ENCODE measurements at places on chromosomes 6 and 20.

DNA sequence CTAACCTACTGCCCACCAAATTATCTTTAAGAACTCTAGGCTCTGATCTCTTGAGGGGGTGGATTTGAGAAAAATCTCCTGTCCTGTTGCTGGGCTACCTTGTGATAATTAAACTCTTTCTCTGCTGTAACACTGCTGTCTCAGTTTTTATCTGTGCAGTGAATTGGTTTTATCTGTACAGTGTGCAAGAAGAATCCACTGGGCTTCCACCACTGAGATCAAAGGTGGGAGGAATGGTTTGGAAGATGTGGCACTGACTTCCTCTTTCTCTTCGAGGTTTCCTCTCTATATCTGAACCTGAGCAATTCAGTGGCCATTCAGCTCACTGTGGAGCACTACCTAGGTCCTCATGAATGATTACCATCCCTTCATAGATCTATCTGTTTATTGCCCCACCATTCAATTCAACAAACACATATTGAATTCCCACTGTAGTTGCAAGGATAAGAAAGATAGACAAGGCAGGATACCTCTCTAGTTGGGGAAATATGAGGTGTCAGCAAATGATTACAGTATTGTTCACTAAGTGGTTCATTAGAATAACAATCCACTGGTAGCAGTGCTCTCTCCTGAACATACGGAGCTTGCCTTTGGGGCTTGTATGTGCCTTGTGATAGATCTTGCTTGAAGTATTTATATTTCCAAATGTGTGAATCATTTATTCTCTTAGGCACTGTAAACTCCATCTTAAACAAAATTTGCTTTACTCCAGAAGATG, 172.1 kb upstream of the ARG1 start:
- no peak for DNase-seq

DNA sequence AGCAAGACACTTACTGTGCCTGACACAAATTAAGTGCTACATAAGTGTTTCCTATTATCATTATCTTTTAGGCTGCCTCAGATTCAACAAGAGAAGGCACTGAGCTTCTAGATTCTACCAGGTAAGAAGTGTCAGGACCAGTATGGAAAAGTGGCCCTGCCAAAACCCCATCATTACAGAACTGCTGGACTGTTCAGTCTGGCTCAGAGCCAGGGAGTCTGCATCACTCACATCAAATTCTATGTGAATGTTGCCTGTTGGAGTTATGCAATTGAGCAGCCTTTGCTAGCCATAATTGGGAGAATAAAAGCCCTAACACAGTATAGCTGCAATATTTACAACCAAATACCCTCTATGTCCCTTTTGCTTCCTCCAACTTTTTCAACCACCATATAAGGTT, 70.9 kb downstream of the ATG5 start:
- no peak for DNase-seq

DNA sequence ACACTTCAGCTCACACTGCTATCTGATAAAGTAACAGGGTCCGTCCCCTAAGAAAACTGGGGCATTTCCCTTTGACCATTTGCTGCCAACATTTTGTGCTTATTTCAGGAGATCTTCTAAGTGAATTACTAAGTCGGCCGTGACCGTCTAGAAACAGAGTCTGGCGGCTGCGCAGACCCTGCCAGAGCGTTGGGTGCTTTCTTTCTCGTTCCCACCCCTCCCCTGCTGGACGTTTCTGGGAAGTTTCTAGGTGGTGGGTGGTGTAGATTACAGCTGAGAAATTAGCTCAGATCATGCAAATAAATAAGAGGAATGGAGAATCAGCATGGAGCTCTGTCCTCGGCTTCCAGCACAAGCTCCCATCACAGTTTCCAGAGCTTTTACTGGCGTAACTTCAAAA, 128.1 kb downstream of the MYLK4 start:
- no peak for DNase-seq

- no peak for DNase-seq
These were observed 696.3 kb upstream of the SLC35B3 start for GRCh38 chr6:9131616-9132015.

GRCh38 chr20:19709635-19710335, 48.3 kb upstream of the RIN2 start:
- DNase-seq: no peak

- no peak for DNase-seq
These were observed 24.4 kb downstream of the TREML4 start for GRCh38 chr6:41252401-41253169.

- no peak for DNase-seq
These were observed 45.3 kb upstream of the TINAG start for GRCh38 chr6:54262971-54263370.

GRCh38 chr20:44597516-44597915, 15.1 kb downstream of the PKIG start:
- no peak for DNase-seq

GRCh38 chr6:44396968-44397367, 9.5 kb downstream of the CDC5L start:
- DNase-seq: no peak

- no peak for DNase-seq
These were observed 33.3 kb downstream of the EPB41L2 start for GRCh38 chr6:131029626-131030297.

DNA sequence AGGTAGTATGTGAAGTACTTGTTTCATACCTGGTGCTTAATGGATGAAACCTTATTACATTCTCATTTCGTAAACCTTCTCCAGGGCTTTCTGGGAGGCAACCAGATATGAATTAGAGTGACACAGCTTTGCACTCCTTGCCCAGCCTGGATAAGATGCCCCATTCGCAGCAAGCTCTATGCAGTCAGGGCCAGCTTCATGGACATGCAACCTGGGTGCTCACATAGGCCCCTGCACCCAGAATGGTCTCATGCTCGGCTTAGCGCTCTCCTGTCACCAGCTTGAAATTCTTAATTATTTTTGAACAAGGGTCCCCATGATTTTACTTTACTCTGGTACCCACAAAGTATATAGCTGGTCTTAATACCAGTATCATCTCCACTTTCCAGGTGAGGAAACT, 11.3 kb upstream of the PTGIS start:
- no peak for DNase-seq

- DNase-seq: no peak
These were observed 116.6 kb upstream of the STXBP5 start for GRCh38 chr6:147087641-147088040.

GRCh38 chr6:126788861-126789365, 329.6 kb upstream of the RSPO3 start:
- DNase-seq: no peak

DNA sequence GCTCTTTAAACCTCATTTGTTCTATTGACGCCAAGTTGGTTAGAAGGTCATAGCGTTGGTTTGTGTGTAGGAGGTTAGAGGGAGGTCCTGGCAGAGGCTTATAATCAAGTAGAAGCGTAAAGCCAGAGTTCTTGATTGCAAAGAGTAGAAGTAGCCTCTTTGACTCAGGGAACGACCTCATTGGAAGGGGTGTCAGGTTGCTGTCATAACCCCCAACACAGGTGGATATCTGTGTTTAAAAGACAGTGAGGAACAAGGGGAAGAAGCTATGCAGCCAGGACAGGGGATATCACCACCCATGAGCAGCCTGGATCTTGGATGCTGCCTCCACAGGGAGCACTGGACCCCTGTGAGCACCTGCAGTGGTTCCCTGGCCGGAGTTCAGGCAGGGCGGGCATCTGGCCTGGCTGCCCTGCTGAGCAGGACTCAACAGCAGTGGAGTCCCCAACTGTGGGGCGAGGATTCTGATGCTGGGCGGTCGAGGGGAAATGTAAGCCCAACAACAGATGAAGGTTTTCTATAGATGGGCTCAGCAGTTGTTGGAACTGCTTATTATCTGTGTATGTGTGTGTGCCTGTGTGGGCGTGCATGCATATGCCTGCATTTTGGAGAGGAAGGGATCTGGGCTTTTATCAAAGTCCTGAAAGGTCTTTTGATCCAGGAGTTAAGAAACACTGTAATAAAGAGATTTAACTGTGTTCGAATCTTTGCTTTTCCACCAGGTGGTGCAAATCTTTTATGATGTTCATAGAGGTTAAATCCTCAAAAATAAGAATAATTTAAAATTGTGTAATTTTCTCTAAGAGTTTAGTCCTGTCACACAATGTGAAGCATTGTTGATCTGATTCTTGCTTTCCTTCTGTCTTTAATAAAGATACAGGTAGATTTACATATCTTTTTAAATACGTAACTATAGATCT, 27.7 kb downstream of the HIVEP1 start:
- no peak for DNase-seq

- DNase-seq: no peak
These were observed 63.5 kb upstream of the STMND1 start for GRCh38 chr6:17038316-17038715.

DNA sequence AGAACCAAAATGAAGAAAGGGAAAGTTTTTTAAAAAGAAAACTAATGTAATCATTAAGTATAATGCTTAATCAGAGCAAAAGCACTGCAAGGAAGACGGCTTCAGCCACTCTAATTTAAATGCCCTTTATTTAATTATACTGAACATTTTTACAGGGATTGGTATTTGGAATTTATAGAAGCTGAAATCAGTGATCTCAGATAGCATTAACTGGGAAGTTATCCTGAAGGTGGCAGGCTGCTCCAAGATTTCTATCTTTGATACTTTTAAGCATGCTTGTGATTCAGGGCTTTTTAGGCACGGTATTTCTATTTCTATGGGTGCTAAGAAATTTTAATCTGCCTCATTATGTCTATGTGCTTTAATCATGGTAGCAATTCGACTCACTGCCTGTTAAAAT, 1.3 kb upstream of the NDUFAF4 start:
- no peak for DNase-seq

DNA sequence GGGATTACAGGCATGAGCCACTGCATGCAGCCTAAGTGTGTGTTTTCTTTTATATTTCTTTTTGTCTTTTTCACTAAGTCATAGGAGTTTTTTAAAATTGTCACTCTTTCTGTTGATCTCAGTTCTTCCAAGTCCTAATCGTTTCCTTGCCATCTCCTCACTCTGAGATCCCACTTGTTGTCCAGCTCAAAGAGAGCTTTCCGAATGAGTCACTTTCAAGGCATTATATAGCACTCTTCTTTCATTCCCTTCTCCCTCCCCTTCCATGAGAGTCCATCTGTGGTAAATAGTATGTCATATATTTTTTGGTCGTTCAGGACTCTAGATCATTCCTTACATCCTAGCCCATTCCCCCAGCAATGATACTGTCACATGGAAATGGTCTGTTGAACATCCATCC, 4.3 kb downstream of the VAPB start:
- DNase-seq: no peak

- DNase-seq: no peak
These were observed 185.6 kb downstream of the BMP7 start for GRCh38 chr20:57080796-57081195.

GRCh38 chr6:169839493-169839892, 88.1 kb downstream of the ERMARD start:
- DNase-seq: no peak

DNA sequence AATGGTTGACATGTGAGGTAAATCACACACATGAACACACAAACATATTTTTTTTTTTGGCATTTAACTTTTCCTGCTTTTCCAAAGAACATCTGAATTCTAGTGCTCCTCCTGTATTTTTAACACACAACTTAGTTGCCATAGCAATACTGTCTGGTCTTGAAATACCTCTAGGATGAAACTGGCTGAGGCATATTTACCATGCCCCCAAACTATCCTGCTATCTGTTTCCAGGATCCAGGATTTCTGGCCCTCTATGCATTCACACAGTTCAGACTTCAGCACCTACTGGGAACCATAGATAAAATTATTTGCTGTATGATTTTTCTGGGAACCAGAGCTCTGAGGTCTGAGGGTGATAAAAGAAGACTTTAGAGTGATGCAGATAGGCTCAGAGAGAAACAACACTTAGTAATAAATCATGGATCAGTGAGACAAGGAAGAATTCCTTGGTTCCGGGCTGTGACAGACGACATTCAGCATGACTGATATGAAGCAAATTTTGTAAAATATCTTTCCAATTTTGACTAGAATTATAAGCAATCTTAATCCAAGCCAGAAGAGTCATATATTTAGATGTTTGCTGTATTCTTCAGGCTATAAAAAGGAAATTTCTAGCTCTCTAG, 359.7 kb downstream of the BTBD9 start:
- DNase-seq: no peak

DNA sequence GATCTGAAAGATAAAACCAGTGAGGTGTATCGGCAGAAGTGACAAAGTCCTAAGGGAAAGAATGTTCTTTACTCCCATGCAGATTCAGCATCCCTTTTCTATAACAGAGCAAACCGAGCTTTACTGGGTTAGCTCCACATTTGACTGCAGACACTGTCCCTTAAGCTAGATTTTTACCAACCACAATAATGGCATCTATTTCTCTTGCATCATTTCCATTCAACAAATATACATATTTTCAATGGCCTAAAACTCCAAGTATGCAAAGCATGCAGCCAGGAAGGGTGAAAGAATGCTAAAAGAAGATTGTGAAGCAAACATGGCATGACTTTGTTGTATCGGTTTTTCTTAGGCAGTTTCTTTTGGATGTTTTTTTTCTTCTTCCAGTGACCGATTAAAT, 255.4 kb downstream of the OGFRL1 start:
- no peak for DNase-seq

GRCh38 chr6:92752114-92752513, 667.2 kb downstream of the EPHA7 start:
- DNase-seq: no peak

- no peak for DNase-seq
These were observed 107.6 kb upstream of the MCHR2 start for GRCh38 chr6:100101644-100102043.

GRCh38 chr6:19713984-19714383, 123.2 kb upstream of the ID4 start:
- no peak for DNase-seq

- no peak for DNase-seq
These were observed 246.7 kb downstream of the FOXC1 start for GRCh38 chr6:1856381-1856780.

DNA sequence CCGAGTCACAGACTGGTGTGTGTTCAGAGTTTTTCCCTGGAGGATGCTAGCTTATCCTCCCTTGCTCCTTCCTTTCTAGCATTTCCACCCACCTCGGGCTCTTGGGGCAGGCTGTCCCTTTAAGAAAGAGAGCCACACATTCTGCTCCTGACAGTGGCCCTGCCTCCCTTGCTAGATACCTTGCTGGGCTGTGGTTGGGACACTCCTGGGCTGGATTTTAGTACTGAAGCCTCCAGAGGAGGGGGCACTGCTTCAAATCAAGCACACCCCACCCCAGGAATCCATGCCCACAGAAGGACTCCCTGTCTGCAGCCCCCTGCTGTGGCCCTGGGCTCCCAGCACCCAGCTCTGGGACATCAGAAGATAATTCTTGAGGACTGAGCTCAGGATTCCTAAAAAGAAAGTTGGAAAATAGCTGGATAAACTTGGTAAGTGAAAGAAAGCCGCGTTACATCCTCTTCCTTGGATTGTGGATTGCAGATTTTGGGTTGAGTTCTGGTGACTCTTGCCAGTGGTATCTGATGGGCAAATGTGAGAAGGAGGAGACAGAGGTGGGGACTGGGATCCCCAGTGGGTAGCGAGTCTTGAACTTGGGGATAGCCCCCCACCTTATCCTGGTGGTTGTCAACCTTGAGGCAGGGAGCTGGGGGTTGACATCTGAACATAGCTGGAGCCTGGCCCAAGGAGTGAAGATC, 29.0 kb downstream of the DAAM2 start:
- no peak for DNase-seq

All from activated T-cell treated with anti-CD3 and anti-CD28 coated beads for 4 hours (primary cell).